Stimulated activated CD4-positive, alpha-beta T cell treated with anti-CD3 and anti-CD28 coated beads, Interleukin-4, amount 100 ng/mL, for 24 hours (primary cell): ENCODE measurements at places on chromosomes 11 and 22.
A peak's percentile ranks its signal among the peaks of the same experiment; 100 is the strongest.

DNA sequence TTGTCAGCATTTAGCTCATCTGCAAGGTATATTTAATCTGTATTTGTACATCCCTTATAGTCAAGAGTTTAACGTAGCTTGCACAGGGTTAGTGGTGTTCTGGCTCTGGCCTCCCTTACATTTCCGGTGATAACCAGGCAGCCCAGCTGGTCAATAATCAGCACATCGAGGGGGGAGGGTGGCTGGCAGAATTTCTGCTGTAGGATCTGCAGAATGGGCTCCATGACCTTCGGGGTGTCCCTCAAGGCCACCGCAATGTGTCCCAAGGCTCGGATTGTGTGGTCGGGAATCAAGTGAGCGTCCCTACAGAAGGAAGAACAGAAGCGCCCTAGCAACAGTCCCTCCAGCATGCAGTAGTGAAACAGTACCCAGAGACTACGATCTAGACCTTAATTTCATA is 25.1 kb downstream of the SERPIND1 start:
- DNase-seq = no peak

- no peak for DNase-seq
These were observed 114.9 kb upstream of the NECTIN1 start for GRCh38 chr11:119843877-119844276.

GRCh38 chr11:36243641-36244040 is 45.6 kb downstream of the COMMD9 start:
- no peak for DNase-seq

DNA sequence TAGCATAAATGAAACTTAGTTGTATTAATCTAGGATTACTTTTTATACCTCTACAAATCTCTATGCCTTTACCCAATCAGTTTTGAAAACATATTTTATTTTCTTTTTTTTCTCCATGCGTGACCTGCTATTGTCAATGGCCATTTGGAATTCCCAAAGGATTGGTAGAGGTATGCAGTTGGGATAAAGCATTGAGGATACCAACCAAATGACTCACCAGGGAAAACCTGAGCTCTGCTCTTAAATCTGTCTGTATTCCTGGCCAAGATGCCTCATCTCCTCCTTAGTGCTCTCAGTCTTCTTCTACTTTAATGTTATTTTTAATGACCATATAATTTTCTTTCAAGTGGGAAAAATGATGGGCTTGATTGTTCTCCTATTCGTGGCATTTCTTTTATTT is 61.9 kb downstream of the EHF start:
- DNase-seq = no peak

DNA sequence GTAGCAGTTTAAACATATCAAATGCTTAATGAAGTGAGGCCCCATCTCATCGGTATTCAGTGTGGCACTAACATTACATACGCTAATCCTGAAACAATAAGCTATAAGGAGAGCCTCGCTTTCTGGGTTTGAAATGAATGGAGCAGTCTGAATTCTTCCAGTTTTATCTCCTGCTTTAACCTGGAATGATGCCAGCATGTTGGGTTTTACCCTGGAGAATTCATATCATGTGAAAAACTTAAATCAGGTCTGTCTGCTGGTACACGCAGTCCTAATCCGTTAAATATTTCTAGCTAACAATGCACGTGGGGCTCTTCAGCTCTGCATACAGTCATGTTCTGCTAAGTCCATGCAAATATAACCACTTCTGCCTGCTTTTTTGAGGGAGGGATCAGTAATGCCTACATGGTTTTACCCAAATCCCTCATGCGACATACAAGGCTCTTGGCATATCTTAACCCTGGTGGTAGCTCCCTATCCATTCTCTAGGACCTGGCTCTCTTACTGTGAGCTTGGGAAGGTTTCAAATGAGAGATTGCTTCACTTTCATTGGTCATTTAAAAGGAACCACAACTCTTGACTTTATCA is 92.7 kb downstream of the COMMD9 start:
- no peak for DNase-seq

GRCh38 chr11:127943763-127944162 is 643.6 kb downstream of the ETS1 start:
- peak; percentile 8 for DNase-seq

GRCh38 chr22:32331918-32332725 is 25.5 kb upstream of the RFPL3 start:
- no peak for DNase-seq

- DNase-seq = no peak
These were observed 61.4 kb downstream of the SLC1A2 start for GRCh38 chr11:35357923-35358322.

DNA sequence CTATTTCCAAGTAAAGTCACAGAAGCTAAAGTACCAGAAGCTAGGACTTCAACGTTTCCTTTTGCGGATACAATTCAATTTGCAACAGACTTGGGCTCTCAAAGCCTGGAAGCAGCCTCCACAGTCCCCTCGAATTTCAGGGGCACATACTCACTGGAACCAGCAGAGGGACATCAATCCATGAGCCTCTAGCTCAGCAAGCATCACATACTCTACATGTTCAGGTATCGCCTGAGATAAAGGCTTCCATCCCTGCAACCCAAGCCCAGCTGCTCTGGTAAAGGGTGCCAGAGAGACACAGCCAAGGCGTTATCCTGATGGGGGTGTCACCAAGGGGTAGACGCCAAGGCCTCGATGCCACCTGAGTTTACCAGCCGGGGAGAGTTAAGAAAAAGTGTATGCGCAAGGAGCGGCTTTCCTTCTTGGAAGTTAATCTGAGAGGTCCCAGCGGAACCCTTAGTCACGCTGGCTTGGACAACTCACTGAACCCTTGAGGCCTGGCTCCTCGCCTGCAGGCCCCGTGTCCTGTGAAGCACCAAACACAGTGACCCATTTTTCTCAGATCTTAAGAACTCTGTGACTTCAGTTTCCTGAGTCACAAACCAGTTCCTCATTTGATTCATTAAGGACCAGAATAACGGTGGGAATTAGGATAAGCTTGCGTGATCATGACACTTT is 13.0 kb downstream of the LTO1 start:
- DNase-seq = no peak
